ENCODE measurements at places on chromosomes 1 and 21. TPM values are rescaled to one million over a fixed set of nuclear protein-coding genes. Genes with fewer than 3 reads are reported as not detected.

Gene NPHS2
- not detected for total RNA-seq

Gene RGS5
- total RNA-seq: 4.4 TPM

Gene CFHR5
- total RNA-seq: not detected

Gene BATF3
- 129 TPM for total RNA-seq

Gene ST6GALNAC5
- not detected for total RNA-seq

Gene RAB3B
- 0.07 TPM for total RNA-seq

Gene TLR5
- 0.56 TPM for total RNA-seq

Gene CYP4A11
- total RNA-seq: not detected

Gene PLPPR4
- not detected for total RNA-seq

Gene EPHA2
- 0.21 TPM for total RNA-seq
